HS-27A (cell line): ENCODE measurements at places on chromosomes 1 and 21.

- DNase-seq = no peak
These were observed 2.1 kb downstream of the COL6A2 start for GRCh38 chr21:46100020-46100419.

DNA sequence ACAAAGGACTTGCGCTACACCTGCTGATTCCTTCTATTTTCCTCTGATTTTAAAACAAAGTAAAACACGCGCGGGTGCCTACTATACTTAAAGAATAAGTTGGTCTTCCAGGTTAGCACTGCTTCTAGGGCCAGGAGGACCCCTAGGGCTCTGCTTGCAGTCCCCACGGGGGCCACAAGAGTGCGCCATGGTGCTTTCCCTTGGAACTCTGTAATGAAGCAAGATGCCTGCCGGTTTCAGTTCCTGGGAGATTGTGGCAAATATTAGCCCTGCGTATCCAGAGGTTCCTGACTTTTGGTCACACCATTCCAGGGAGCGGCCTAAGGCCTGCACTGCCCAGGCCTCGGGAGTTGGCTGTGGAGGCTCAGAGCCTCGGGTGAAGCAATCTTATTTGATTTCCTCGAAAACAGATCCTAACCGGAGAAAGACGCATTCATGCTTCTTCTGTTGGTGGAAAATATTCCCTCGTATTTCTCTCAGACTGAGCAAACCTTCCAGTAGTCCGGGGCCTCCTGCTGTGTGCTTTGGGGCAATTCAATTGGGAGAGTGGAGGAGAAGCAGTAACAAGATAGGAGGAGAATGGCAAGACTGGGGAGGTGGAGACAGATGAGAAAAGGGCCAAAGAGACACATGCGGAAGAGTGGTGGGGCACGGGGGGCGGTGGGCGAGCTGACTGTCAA is 25.3 kb downstream of the ADAM30 start:
- DNase-seq = peak; percentile 62

GRCh38 chr1:7535016-7535415 is 236.1 kb upstream of the VAMP3 start:
- DNase-seq = no peak

DNA sequence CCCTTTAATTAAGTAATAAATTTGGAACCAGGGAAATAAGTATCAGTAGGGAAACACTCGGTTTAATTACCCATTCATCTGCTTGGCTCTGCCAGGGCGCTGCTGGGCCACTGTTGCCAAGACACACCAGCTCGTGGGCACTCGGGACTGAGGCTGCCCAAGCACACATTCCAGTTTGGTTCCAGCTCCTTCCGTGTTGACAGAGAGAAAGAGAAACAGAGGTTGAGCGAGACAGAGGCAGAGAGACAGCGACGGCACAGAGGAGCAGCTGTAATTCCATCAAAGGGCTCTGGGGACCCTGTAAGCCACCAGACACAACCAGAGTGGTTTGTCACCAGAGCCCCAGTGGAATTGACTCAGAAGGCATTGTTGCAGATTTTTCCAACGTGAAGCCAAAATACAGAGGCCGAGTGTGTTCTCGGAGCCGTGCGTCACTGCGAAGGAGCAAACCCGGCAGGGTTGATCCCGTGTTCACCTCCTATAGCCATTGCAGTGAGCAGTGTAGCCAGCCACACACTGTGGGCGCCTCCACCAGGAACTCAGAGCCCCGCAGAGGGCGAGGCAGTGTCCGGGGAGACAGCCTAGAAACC is 33.5 kb downstream of the SYF2 start:
- no peak for DNase-seq
